ENCODE measurements at places on chromosomes 12 and 14.

GRCh38 chr14:80269353-80269925 lies 58.1 kb upstream of the DIO2 start:
- DNase-seq: no peak

GRCh38 chr12:69908203-69908602 lies 83.2 kb downstream of the MYRFL start:
- DNase-seq: no peak

DNA sequence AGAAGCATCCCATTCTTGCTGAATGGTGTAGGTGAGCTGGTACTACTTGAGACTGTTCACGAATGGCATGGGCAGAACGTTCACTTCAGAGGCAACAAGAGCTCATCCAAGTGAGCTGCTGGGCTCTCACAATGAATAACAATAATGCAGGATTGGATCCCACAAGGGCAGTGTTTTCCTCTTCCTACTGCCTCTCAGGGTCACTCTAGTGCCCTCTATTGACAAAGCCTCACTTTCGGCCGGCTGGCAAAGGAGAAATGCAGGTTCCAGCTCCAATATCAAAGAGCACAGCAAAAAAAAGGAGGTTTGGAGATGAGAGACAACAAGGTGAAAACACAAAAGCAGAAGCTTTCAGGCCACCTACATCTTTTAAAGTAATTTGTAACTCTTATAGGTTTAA lies 74.6 kb upstream of the MYF6 start:
- no peak for DNase-seq

DNA sequence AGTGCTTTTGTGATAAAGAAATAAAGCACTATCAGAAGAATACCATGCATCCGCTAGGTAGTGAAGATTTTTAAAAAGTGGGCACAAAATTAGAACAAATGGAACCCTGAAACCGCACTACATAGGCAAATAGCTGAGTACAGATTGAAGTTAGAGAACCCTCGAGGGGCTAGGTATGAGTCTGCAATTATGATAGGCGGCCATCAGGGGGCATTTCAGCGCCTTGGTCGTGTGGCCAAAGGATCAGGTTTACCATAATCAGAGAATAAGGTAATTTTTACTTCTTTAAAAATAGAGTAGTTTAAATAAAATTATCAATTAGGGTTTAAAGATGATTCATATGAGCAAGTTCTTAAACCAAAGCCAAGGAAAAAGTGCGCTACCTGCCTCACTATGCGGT lies 129.8 kb downstream of the TMX1 start:
- DNase-seq: no peak

GRCh38 chr14:68548194-68549076 lies 244.4 kb downstream of the ZFP36L1 start:
- no peak for DNase-seq

All from stimulated activated CD4-positive, alpha-beta T cell treated with anti-CD3 and anti-CD28 coated beads, Interleukin-15, amount 100 ng/mL, for 1 hour (primary cell).